ENCODE measurements at places on chromosomes 1 and 21.

GRCh38 chr1:4003846-4004505 lies 103.9 kb upstream of the C1orf174 start:
- no peak for DNase-seq

DNA sequence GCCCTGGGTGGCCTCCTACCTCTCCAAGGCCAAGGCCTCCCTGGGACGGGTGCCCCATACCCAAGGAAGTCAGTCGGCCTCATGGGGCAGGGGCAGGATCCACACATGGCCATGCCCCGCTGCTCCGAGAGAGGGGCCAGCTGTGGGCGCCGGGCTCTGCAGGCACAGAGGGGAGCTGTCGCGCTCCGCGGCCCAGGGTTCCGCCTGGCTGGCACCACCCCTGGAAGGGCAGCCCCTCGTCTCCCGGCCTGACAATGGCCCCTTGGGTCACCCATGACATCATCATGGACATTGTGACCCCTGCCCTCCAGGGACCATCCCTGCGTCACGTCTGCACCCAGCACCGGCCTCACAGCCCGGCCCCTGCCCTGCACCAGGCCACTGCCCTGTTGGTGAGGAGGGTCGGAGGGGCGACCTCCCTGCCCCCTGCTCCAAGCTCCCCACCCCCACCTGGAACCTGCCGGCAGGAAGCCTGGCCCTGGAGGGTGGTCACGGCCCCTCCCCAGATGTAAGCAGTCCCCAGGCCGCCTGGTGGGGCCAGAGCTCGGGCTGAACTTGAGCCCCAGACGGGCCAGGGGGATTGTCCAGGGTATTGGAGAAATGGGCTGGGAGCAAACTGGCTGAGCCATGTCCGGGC lies 5.8 kb downstream of the TTLL10 start:
- DNase-seq: no peak

DNA sequence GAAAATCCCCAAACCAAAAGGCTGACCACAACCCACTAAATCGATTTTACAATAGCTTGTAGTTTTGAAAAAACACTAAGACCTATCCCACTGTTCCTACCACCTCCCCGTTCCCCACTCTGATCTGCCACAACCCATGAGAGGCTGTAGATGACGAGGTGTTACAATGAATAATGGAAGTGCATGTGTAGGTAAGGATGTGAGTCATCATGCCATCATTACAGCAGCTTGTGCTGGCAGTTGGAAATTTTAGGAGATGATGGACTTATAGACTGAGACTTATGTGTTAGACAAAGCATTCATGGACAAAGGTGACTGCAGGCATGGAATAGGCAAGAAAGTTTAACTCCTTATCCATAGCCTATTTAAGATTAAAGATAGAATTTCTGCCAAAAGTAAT lies 184.7 kb upstream of the CACYBP start:
- DNase-seq: peak; percentile 63

DNA sequence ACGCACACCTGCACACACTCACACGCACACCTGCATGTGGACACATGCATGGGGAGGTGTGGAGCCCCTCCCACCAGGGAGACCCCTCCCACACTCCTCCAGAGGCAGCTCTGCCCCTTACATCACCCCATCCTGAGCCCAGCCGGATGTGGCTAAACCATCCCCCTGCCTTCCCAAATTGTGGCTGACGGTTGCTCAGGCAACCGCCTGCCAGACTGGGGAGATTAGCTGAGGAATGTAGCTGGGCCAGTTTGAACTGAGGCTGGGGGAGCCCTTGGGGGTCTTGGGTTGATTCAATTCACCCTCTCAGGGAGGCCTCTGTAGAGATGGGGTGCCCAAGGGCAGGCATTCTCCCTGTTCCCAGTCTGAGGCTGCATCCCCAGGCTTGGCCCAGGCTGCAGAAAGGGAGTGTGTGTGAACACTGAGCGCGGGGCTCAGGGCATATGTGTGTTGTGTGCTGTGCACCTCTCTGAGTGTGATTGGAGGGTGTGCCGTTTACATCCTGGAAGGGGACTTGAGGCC lies 12.9 kb downstream of the PTPRU start:
- no peak for DNase-seq

DNA sequence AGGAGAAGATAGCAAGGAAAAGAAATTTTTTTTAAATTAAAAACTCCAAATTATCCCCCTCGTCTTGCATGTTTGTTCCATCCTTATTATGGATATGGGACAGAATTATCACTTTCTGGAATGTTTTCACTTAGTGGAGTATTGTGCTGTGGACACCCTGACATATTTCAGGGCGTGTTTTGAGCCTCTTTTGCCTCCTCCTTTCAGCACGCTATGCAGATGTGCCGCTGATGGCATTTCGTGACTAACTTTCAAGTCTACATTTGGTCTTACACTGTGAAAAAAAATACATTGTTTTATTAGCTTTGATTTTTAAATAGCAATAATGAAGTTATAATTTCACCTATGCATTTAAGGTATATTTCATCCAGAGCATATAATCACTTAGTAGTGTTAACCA lies 738.7 kb downstream of the LTN1 start:
- no peak for DNase-seq

DNA sequence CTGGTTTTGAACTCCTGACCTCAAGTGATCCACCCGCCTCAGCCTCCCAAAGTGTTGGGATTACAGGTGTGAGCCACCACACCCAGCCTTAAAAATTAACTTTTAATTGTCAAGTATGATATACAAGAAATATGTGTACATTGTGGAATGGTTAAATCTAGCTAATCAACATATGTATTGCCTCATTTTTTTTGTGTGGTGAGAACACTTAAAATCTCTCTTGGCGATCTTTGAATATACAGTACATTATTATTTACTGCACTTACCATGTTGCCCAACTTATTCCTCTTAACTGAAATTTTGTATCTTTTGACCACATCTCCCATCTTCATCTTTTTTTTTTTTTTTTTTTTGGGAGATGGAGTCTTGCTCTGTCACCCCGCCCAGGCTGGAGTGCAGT lies 23.3 kb downstream of the THRAP3 start:
- DNase-seq: no peak

GRCh38 chr1:178941849-178942248 lies 71.0 kb upstream of the ANGPTL1 start:
- no peak for DNase-seq

- peak; percentile 65 for DNase-seq
These were observed 334.8 kb upstream of the CAMK1G start for GRCh38 chr1:209248649-209249279.

GRCh38 chr1:26949926-26950319 lies 10.3 kb downstream of the KDF1 start:
- DNase-seq: no peak

- no peak for DNase-seq
These were observed 8.6 kb upstream of the PKP1 start for GRCh38 chr1:201274616-201275252.

- DNase-seq: no peak
These were observed 94.7 kb upstream of the SLC25A33 start for GRCh38 chr1:9444532-9444931.

DNA sequence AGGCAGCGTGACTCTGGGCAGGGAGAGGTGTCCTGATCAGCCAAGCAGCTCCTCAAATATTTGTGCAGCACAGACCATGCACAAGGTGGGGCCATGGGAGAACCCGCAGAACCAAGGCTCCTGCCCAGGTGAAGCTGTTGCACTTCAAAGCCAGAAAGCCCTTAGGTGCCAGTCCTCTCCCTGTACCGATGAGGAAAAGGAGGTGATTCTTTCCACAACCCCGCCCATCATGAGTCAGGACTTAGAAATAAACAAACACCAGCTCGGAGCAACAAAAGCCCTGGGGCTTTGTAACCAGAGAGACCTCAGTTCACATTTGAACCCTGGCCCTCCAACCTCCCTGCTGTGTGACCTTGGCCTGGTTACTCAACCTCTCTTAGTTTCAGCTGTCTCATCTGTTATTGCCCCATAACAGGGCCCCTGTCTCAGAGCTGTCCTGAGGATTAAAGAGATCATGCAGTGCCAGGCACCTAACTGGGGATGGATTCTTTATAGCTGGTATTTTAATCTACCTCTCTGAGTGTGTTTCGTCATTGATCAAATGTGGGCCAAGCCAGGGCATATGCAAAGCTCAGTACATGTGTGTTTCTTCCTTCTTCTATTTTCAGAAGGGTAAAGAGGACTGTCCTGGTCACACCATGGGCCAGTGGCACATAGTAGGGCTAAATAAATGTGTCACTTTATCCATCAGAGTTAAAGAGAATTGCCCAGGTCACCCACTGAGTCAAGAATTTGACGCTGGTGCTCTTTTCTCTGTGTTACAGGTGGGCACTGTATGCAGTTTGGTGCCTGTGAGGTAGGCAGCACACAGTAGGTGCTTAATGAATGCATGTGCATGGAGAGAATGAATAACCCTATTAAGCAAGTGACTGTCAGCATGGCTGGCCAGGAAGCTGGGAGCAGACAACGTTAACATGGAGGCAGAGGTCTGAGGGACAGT lies 1.4 kb downstream of the LDLRAD1 start:
- DNase-seq: no peak

DNA sequence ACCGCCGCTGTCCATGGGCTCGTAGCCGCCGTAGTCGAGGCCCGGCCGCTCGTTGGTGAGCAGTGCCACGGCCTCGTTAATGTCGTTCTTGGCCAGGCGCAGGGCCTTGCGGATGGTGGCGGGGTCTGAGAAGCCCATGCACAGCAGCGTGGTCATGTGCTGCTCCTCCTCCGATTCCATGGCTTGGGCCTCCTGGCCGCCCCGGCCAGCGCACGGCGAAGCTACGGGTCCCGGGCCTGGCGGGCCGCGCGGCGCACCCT lies 300 bp downstream of the USP24 start:
- peak; percentile 26 for DNase-seq

DNA sequence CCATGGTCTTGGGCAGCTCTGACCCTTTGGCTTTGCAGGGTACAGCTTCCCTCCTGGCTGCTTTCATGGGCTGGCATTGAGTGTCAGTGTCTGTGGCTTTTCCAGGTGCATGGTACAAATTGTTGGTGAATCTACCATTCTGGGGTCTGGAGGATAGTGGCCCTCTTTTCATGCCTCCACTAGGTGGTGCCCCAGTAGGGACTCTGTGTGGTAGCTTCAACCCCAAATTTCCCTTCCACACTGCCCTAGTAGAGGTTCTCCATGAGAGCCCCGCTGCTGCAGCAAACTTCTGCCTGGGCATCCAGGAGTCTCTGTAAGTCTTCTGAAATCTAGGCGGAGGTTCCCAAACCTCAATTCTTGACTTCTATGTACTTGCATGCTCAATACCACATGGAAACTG lies 494.5 kb upstream of the LRRC7 start:
- no peak for DNase-seq

DNA sequence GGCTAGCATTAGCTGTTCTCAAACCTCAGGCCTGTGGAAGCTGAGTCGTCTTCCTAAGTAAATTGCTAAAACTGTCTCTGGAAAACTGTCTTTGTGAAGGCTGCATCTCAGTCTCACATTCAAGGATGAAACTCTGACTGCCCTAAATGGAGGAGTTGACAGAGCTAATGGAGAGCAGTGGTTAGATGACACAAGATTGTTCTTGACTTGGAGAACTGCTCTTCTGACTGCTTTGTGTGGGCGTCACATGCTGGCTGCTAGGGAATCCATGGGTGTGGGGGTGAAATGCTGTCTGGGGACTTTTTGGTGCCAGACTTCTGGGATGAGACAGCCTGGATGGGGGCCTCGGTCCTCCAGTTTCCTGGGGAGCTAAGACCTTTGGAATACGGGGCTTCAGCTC lies 24.5 kb upstream of the TSPAN2 start:
- DNase-seq: no peak

All from activated CD4-positive, alpha-beta T cell treated with anti-CD3 and anti-CD28 coated beads, Interleukin-2, Interleukin-6, amounts not matched to agents 100 ng/mL and 50 ng/mL, durations not matched to agents 16 hours and 8 hours (primary cell).